ENCODE measurements at places on chromosomes 2 and 18. TPM values are rescaled to one million over a fixed set of nuclear protein-coding genes. Genes with fewer than 3 reads are reported as not detected.

The TWIST2 gene
- not detected for total RNA-seq

The ACAA2 gene
- total RNA-seq, result 23.2 TPM

The PCARE gene
- total RNA-seq, result not detected

The RHBDD1 gene
- total RNA-seq, result 24.1 TPM

The CXXC1 gene
- 35.5 TPM for total RNA-seq

The SULT1C4 gene
- total RNA-seq, result 4.5 TPM

The BCS1L gene
- total RNA-seq, result 28.9 TPM

The CYB5A gene
- total RNA-seq, result 9.0 TPM

The FBXO11 gene
- 212 TPM for total RNA-seq

The SERPINB12 gene
- total RNA-seq, result not detected

The FANCL gene
- total RNA-seq, result 100 TPM

The C2orf74 gene
- total RNA-seq, result 2.9 TPM

The ACVR1C gene
- total RNA-seq, result 5.7 TPM

The CDK15 gene
- 0.82 TPM for total RNA-seq

The LRRC30 gene
- total RNA-seq, result not detected

The CHAC2 gene
- 6.5 TPM for total RNA-seq

DNA sequence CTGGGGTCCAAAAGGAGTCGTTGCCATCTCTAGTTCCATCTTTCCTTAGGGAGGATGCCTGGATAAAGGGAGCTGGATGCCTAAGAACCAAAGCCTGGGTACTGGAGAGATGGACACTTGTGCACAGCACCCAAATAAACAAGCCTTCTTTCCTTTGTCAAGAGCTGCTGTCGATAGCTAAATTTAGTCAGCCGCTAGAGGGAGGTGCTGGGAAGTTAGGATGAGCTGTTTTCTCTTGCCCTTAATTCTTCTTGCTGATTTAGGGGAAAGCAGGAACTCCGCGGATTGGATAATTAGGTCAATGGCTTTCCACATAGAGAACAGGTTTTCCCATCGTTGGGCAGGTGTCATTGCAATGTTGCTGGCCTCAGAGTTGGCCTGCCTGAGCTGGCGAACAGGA, 30.9 kb upstream of the SERPINB12 start:
- DNase-seq, result peak; percentile 12

DNA sequence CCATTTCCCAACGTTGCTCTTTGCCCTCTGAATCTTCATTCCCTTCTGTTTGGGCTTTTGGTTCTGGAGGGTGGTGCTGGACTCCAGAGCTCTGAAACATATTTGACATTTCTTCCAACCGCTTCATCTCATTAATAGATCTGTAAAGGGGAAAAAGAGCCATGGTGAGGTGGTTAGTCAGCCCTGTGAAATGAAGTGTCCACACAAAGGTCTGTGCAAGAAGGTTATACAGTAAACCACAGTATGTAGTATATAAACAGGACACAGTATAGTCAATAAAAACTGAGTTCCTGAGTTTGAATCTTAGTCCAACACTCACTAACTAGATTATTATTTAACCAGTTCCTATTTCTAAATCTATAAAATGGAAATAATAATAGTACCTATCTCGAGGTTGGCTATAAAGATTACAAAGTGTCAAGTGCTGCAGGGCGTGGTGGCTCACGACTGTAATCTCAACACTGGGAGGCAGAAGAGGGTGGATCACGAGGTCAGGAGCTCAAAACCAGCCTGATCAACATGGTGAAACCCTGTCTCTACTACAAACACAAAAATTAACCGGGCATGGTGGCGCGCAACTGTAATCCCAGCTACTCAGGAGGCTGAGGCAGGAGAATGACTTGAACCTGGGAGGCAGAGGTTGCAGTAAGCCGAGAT, 13.1 kb downstream of the STARD7 start:
- DNase-seq, result no peak

GRCh38 chr18:3218819-3219218, 949 bp downstream of the MYOM1 start:
- DNase-seq, result no peak

- no peak for DNase-seq
Measured at GRCh38 chr2:177882501-177882900, 190.1 kb downstream of the PDE11A start.

- no peak for DNase-seq
Measured at GRCh38 chr2:155190342-155190741, 491.8 kb downstream of the KCNJ3 start.

GRCh38 chr2:173657996-173658717, 303.5 kb downstream of the CDCA7 start:
- DNase-seq, result no peak

DNA sequence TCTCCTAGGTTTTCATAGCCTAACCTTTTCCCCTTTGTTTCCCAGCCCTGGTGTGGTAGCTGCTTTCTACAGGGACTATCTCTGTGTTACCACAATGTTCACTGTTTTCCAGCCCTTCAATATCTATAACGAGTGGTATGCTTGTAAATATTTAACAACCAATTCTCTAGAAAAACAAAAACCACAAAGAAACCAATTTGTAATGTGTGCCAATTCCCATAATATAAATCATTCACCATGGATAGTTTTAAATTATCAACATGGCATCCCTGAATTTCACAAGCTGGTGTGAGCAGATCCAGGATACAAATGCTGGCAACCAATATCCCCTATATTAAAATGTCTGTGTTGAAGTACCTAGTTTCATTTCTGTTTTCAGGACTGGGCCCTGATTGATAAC, 207.5 kb upstream of the FBXO11 start:
- DNase-seq, result no peak

GRCh38 chr2:197152451-197153228, 157.9 kb downstream of the ANKRD44 start:
- no peak for DNase-seq

- no peak for DNase-seq
Measured at GRCh38 chr2:157262248-157262647, 4.7 kb downstream of the GALNT5 start.

DNA sequence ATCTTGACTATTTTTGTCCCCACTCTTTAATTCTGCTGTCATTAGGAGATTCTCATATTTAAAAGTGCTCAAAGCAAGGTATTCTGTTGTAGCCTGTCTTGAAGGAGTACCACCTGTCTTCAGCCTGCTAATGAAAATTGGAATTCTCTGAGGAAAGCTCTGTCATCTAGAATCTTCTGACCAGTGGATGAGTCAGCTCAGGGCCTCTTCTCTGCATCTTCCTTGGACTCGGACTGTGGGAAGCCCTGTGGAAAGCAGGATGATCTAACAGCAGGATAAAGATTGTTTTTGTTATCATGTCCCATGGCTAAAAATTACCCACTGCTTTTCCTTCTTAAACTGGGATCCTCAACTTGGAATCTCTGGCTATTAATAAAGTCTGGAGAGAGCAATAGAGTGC, 18.7 kb upstream of the TMEM200C start:
- DNase-seq, result no peak

DNA sequence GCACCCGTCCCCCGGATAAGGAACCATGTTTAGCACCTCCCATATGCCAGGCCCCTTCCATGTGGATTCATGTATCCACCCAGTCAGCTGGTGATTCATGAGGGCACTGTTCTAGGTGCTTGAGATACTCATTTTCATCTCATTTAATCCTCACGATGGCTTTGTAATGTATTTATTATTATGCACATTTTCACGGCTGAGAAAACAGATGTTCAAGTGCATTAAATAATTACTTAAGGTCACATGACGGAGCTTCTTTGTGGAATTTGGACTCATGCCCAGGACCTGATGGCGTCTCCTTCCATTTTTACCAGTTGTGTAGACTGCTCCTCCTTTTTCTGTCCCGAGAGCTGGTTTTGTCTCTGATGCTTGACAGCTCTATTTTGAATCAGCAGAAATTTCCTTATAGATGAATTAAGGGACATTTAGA, 72.2 kb upstream of the RBM44 start:
- DNase-seq, result no peak

DNA sequence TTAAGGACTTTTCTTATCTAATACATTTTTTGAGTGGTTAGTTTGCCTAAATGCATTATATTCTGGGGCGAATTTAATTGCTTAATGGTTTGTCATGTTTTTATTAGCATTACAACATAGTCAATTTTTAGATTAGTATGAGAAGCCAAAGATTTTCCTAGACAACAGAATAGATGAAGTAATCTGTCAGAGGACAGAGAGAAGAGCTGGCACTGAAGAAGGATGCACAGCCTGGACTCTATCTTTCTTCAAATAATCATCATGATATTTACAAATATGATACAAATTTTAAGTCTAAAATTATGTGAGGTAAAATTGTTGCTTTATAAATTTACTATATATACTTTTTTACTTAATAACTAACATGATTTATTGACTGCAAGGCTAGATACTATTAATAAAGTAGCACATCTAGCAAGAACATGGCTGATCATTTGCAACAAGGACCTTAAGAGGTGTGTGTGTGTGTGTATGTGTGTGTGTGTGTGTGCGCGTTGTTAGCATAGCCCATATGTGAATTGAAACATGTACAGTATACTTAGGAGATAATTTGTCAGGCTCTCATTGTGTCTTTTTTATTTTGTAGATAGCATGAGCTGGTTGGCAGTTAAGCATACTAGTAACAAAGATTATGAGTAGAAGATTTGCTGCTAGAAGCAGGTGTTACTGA, 752.2 kb downstream of the DCDC2C start:
- DNase-seq, result no peak

DNA sequence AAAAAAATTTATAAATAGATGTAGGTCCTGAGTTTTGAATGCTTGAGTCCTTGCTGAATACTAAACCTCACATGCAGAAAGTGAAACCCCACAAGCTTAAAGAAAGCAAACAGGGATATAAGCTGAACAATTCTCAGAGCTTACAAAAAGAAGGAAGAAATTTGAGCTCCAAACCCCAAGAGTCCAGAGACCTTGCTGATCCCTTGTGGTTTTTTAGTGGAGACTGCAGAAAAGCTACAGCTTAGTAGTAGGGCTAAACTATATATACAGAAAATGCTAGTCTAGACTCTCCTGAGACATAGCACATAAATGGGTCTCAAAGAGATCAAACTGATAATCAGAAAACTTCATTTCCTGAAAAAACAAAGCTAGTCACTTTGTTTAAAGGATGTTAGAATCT, 1548.1 kb upstream of the ZEB2 start:
- no peak for DNase-seq

- DNase-seq, result no peak
Measured at GRCh38 chr2:223316342-223316741, 264.4 kb downstream of the KCNE4 start.

GRCh38 chr2:57906152-57906732, 140.4 kb upstream of the VRK2 start:
- DNase-seq, result peak; percentile 11

DNA sequence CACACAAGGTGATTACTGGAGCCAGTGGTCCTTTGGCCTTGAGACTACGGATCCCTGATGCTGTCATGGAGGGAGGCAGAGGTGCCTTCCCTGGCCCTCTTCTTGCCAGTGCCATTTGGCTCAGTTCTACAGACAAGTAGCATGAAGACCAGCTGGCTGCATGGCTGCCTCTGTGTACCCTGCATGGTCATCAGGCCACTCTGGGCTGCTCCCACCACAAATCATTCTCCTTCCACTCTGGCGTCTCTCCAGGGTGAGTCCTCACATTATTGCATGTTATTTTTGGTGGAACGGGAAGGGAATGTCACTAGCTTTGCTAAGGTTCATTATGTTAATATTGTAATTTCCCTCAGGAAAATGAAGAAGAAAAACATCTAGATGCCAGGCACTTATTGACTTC, 229.8 kb downstream of the VAPA start:
- no peak for DNase-seq

DNA sequence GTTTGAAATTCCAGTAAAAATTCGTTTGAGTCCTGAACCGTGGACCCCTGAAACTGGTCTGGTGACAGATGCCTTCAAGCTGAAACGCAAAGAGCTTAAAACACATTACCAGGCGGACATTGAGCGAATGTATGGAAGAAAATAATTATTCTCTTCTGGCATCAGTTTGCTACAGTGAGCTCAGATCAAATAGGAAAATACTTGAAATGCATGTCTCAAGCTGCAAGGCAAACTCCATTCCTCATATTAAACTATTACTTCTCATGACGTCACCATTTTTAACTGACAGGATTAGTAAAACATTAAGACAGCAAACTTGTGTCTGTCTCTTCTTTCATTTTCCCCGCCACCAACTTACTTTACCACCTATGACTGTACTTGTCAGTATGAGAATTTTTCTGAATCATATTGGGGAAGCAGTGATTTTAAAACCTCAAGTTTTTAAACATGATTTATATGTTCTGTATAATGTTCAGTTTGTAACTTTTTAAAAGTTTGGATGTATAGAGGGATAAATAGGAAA, 80.7 kb downstream of the ACSL3 start:
- no peak for DNase-seq

- no peak for DNase-seq
Measured at GRCh38 chr18:47557160-47557559, 305.7 kb upstream of the SKOR2 start.

- no peak for DNase-seq
Measured at GRCh38 chr18:79366177-79367094, 29.3 kb upstream of the NFATC1 start.

DNA sequence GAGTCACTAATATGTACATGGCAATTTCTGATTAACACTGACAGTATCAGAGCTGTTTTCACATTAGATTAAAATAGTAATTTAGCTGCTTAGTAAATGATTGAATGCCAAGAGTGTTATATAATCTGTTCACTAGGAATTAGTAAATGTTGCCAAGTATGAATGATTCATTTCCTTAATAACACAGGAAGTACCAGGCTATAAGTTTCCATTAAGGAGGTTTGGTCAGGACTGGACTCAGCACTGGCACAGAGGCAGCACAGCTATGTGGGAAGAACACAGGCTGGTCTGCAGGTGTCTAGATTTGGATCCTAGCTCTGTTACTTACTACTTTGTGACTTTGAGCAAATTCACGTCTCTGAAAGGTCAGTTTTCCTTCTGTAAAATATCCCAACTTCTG, 97.2 kb downstream of the TDRD15 start:
- DNase-seq, result no peak

GRCh38 chr2:226909126-226909525, 73.3 kb downstream of the RHBDD1 start:
- no peak for DNase-seq

DNA sequence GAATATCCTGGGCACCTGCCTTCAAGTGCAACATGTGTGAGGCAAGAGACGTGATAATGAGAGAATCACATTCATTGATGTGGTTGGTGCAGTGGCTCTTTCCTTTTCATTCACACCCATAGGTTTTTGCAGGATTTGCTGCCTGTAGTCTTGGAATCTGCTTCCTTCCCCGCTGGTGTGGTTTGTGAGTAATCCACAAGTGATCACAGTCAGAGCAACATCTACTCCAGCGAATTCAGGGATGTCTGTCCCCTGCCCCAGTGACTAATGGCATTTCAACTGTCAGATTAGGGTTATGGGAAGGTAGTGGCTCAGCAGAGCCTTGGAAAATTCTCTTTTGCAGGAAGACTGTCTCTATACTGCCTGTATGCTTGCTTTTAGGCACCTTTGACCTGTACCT, 225.5 kb upstream of the RBMS1 start:
- no peak for DNase-seq

GRCh38 chr2:33284287-33284686, 192.2 kb upstream of the RASGRP3 start:
- DNase-seq, result no peak

DNA sequence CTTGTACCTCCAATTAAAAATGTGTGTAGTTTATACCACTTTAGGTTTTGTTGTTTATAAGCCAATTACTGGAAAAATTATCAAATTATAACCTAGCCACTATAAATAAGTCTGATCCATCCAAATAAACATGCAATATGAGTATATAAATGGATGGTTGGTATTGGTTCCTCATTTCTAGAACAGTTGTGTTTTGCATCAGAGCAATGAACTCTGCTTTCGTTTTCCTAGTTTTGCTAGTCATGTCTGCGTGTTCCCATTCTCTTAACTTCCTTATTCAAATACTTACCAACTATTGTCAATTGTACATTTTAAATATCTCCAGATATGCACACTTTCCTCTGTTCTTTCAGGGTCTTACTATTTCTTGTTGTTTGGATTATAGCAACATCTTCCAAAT, 641.7 kb downstream of the NR4A2 start:
- DNase-seq, result no peak

All from frontal cortex (tissue), 4 donors.